ENCODE measurements at places on chromosomes 3 and 15. TPM values are rescaled to one million over a fixed set of nuclear protein-coding genes. Genes with fewer than 3 reads are reported as not detected.

The BFSP2 gene
- 0.56 TPM for polyA plus RNA-seq

DNA sequence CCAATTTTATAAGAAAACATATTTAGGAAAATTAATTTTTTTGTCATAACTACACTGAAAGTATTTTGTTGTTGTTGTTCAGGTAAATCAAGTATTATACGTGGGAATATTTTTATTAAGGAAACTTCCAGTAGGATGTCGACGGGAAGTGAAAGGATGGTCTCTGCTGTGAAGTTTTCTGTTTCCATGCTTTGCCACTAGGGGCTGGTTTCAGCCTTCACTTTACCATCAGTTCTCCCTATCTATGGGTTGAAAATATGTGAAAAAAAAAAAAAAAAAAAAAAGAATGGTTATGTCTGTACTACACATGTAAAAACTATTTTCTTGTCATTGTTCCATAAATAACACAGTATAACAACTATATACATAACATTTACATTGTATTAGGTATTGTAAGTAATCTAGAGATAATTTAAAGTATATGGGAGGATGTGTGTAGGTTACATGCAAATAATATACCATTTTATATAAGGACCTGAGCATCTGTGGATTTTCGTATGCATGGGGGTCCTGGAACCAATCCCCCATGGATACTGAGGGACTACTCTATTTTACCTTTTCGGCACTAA, 136.7 kb downstream of the SMAD6 start:
- DNase-seq: no peak

GRCh38 chr15:31081056-31081455, 20.5 kb downstream of the TRPM1 start:
- no peak for DNase-seq

The UROC1 gene
- polyA plus RNA-seq: 0.13 TPM

- DNase-seq: no peak
Observed at GRCh38 chr3:40186508-40186907, 123.0 kb upstream of the EIF1B start.

The AVEN gene
- 16.6 TPM for polyA plus RNA-seq
